Effector memory CD8-positive, alpha-beta T cell (primary cell): ENCODE measurements at places on chromosomes 6 and 20.

DNA sequence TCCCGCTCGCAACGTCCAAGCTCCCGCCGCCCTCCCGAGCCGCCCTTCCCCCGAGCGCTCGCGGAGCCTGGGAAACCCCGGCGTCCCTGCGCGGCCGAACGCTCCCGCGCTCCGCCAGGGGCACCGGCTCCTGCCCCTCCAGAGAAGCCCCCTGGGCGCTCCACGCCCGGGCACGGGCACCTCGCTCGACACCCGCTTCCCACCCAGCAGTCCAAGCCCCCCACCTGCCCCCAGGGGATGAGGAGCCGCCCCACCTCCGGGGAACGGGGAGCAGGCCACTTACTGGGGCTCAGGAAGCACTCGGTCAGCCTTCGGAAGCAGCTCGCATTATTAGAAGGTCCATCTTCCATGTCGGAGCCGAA, 1.4 kb downstream of the PDE10A start:
- DNase-seq: no peak

DNA sequence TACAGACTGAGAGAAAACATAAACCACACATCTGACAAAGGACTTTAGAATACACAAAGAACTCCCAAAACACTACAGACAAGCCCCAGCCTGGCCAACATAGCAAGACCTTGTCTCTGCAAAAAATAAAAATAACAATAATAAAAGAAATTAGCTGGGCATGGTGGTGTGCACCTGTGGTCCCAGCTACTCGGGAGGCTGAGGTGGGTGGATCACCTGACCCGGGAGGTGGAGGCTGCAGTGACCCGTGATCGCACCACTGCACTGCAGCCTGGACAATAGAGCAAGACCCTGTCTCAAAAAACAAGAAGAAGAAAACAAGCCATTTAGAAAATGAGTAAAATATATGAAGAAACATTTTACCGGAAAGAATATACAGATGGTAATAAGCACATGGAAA, 13.1 kb downstream of the SDCBP2 start:
- no peak for DNase-seq

- no peak for DNase-seq
Measured at GRCh38 chr6:29035951-29036350, 9.0 kb downstream of the OR2W1 start.

DNA sequence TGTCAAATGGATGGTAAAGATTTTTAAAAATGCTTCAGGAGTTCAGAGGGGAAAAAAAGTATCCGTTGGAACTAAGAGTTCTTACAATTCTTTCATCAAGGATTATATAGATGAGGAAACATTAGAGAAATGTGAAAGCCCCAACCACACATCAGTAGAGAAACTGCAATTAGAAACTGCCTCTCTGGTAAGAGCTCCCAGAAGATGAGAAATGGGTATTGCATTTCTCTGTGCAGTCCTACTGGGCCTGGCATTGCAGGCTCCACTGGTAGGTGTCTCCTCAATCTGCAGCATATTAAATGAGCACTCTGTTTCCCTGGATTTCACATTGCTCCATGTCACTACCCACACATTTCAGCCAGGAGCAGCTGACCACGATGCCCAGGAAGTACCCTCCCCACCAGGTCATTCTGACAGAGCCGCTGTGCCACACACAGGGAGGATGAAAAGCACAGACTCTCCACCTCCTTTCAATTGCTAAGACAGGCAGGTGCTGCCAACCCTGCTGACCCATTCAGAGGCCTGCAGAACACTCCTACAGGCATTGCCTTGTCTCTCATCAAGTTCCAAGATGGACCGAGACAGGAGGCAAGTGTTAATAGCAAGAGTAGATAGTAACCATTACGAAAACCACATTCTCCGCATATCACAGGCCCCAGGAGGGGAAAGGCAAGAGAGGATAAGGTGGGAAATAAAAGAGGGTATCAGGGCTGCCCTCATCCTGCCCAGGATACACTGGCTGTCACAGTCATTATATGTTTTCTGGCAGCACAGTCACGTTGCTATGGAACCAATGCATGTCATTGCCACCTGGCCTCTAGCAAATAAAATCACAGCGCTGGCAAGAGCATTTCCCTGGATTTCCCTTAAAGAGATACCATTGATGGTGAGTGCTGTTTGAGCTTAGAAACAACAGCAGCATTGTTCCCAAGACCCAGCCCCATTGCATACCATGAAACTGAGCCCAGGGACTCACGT, 241.7 kb downstream of the ATXN1 start:
- DNase-seq: no peak

- DNase-seq: no peak
Measured at GRCh38 chr6:150531957-150532356, 67.7 kb upstream of the PLEKHG1 start.

- DNase-seq: no peak
Measured at GRCh38 chr6:4786996-4787395, 10.8 kb downstream of the CDYL start.

- no peak for DNase-seq
Measured at GRCh38 chr6:2221726-2222274, 23.6 kb downstream of the GMDS start.

DNA sequence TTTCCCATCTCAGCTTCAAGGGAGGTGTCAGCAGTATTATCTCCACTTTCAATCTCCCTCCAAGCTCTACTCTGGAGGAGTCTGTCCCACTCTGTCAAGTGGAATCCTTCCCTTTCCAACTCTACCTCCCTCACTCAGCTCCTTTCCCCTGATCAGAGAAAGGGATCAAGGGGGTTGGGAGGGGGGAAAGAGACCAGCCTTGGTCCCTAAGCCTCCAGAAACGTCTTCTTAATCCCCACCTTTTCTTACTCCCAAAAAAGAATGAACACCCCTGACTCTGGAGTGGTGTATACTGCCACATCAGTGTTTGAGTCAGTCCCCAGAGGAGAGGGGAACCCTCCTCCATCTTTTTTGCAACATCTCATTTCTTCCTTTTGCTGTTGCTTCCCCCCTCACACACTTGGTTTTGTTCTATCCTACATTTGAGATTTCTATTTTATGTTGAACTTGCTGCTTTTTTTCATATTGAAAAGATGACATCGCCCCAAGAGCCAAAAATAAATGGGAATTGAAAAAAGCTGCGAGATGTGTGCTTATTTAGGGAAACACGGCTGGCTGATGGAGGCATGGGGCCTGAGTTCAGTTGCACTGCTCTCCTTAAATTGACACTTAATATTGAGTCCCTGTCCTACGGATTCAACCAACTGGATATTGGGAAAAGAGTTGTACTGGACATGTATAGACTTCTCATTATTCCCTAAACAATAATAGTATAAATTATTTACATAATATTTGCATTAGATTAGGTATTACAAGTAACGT, 4.9 kb downstream of the TUBB start:
- no peak for DNase-seq

DNA sequence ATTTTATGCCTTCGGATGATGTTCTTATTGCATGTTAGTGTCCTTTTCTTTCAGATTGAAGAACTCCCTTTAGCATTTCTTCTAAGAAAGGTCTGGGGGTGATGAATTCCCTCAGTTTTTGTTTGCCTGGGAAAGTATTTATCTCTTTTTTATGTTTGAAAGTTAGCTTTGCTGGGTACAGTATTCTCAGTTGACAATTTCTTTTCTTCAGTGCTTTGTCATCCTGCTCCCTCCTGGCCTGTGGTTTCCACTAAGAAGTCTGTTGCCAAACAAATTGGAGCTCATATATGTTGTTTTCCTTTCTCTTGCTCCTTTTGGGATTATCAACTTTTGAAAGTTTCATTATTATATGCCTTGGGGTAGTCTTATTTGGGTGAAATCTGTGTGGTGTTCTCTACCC, 11.5 kb downstream of the GRM1 start:
- no peak for DNase-seq
